ENCODE measurements at places on chromosomes 12 and 14.

DNA sequence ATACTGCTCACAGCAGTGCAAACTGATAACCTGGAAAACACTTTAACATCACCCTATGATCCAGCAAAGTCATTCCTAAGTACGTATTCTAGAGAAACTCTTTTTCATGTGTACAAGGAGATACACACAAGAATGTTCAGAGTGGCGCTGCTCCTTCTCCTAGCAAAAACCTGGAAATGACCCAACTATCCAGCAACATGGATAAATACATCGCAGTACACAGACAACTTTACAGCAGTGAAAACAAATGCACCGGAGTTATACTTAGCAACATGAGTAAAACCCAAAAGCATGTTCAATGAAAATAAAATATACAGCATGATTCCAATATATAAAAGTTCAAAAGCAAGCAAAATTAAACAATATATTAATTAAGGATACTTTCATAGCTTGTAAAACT is 18.7 kb downstream of the SART3 start:
- DNase-seq, result no peak

DNA sequence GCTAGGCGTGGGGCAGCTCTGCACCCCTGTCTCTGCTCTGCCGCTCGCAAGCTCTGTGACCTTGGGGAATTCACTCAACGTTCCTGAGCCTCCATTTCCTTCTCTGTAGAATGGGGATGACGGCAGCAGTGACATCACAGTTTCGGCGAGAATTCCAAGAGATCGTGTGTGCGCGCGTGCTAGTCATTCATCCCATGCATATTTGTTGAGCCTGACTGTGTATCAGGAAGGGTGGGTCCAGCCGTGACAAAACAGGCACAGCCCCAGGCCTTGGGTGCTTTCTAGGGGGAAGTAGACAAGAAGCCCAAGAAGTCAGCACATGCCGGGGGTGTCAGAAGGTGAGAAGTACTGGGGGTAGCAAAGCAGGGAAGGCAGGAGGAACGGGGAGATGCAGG is 145.6 kb upstream of the NCOR2 start:
- peak; percentile 64 for DNase-seq

GRCh38 chr12:28963554-28963953 is 185.5 kb upstream of the FAR2 start:
- DNase-seq, result no peak

DNA sequence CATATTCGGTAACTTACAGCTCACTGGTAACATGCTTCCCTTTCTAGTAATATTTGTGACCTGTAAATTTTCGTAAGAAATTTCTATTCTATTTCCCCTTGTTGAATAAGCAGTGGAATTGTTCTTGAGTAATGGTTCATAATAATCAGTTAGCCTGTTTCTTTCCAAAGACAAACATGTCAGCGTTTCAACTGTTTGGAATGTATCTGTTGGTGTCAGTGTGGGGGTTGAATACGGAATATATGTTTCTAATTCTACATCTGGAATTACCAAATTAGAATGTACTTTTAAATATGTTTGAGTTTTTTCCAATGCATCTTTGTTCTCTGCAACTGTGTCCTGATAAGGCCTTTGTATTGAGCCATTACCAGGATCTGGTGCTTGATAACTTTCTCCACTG is 2.0 kb downstream of the BBS10 start:
- no peak for DNase-seq

DNA sequence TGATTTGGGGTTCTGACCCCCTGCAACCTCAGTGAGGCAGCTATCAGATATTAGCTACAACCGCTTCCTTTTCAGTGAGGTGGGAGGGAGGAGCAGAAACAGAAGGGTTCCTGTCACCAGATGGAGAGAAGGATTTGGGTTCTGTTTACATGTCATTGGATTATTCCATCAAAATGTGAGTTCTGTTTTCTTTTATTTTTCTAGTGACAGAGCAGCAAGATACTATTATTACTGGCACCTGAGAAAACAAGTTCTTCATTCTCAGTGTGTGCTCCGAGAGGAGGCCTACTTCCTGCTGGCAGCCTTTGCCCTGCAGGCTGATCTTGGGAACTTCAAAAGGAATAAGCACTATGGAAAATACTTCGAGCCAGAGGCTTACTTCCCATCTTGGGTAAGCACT is 52.8 kb downstream of the FRMD6 start:
- no peak for DNase-seq

DNA sequence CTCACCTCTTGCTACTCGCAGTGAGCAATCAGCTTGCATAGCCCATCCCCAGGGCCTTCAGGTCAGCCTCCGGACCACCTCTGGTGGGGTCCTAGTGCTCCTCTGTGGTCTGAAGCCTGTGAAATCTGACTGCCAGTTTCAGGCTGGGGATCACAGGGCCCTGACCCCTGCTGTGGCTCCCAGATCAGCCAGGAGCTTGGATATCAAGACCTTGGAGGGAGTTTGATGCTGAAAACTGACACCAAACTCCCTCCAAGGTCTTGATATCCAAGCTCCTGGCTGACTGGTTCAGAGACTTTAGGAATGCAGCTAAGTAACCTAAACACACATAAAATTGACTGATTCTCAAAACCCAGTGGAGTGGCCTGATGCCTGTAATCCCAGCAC is 19.8 kb upstream of the DHRS4 start:
- no peak for DNase-seq

DNA sequence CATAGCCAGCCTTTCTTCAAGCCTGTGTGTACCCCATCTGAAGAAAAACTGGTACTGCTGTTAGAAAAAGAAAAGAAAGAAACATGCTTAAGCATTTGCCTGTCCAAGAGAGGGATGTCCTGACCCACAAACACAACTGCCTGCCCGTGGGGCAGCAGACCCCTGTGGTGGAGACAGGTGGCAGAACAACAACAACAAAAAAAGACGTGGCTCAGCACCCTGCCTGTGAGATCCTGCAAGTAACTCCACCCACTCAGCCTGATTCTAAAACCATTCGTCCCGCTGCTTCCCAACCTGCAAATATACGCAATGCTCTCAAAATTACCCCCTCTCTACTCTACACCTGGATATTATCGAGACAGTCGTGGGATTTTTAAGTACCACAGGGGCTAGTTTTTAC is 64.9 kb upstream of the ZDHHC17 start:
- DNase-seq, result no peak

GRCh38 chr12:44835641-44836379 is 40.3 kb downstream of the NELL2 start:
- no peak for DNase-seq

DNA sequence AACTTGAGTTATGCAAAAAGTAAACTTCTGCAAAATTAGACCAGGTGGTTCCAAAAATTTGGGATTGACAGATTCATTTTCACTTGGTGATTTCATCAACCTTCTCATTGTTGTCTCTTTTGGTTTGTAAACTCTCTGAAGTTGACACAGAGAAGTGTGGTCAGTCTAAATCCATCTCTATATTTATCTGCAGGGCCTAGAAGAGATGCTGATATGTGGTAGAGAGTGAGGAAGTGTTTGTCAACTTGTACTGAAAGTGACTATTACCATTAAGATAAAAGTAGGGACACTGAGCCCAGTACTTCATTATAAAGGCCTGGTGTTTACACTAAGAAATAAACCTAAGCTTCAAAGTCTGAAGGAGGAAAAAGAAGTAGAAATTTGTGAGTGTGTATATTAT is 73.7 kb downstream of the RMST start:
- no peak for DNase-seq

DNA sequence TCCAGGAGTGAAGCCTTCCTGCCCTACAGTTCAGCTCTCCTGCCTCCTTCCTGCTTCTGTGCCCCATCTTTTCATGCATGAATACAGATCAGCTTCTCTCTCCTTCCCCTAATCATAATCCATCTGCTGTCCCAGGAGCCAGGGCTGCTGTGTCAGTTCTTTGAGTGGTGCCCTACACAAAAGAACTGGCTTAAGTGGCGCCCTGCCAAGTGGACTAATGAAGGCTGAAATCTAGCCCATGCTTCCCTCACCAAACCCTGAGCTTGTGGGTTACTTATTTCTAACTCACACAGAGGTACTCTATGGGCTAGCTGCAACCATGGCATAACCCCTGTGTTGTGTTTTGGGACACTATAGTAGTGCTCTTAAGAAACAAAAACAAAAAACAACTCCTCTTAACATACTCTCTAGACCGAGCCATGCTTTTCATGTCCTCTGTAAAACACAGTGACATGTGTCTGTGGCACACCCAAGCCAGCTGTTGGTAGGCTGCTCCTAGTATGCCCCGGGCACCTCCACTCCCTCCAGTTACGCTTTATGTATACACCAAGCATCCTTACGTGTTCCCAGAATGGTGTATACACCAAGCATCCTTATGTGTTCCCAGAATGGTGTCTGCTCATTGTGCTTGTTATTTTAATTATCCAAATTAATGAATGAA is 19.3 kb upstream of the ETV6 start:
- no peak for DNase-seq

- no peak for DNase-seq
Observed at GRCh38 chr12:104455578-104456416, 951 bp upstream of the CHST11 start.

- no peak for DNase-seq
Observed at GRCh38 chr14:100132161-100132902, 27.1 kb downstream of the DEGS2 start.

DNA sequence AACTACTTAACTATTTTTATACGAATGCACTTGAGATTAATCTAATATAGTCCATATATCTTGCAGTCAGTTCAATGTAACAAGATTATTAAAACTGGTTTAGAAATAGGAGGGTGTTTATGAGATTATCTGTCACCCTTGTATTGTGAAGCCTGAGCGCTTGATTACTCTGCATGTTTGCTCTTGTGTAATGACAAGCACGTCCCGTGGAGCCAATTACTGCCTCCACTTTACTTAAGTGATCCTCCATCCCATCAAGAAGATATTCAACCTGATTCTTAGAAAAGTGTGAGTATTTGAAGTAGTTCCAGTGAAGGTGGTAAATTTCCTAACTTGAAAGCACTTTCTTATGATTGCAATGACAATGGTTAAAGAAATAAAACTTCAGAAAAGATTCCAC is 415.2 kb upstream of the GARIN6 start:
- no peak for DNase-seq

GRCh38 chr14:55245657-55246268 is 25.5 kb upstream of the FBXO34 start:
- no peak for DNase-seq

DNA sequence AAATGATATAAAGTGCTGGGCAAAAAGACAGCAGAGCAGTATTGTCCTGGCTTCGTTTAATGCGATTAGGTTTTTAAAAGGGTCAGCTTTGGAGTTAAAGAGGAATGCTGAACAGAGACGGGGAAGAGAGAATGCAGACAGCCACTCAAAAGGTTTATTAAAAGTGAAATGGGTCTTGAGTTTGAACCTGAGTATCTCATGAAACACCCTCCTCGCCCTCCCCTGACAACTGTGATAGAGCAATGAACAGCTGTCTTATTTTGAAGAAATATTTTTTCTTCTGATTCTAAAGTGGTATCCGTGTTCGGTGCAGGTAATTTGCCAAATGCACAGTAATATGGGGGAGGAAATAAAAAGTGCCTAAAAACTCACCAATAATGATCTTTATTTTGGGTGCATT is 73.6 kb downstream of the RBM19 start:
- no peak for DNase-seq

DNA sequence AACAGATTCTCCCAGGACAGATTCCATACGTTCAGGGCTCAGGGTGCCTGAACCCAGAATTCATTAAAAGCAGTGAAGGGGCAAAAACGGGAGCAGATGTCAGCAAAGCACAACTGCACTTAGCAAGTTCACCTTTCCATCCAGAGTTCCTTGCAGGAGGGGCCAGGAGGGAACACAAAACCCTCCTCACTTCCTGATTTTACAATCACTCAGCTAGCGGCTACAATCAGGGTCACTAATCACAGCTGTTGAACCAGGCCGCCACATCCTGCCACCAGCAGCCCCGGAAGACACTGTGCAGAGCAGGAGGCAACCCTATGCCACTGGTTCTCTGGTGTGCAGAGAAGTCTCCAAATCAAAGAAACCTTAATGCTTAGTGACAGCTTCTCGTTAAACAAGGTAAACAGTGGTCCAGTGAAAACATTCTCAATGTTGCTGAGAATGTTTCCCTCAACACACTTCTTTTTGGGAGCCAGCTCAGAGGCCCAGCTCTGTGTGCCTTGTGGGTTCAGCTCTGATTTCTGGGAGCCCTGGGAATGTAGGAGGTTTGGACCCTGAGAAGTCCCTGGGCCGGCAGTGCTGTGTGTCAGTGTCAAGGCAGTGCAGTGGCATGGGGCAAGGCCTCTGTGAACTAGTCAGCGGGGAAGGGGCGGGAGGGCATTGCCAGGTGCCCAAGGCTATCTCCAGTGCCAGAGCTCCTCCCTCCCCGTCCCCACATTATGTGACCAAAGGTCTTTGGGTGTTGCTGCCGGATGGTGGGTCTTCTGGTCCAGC is 54.5 kb downstream of the VCPKMT start:
- DNase-seq, result no peak

GRCh38 chr12:43147878-43148277 is 404.1 kb downstream of the ADAMTS20 start:
- DNase-seq, result no peak

DNA sequence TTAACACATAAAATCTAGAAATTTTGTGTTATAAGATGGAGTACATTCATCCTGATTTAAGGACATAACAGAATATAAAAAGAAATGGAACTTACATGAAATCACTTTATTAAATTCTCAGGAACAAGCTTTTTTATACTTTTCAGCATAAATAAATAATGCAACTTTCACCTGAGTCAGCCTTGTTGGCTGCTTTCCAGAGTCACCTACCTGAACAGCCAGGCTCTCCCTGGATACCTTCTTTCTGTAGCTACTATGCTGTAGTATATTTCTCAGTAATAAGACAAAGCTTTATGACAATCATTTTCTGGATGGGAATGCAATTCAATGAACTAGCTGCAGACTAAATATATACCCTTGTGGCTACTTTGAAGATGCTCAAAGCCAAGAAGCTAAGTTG is 111.9 kb downstream of the NTS start:
- no peak for DNase-seq

DNA sequence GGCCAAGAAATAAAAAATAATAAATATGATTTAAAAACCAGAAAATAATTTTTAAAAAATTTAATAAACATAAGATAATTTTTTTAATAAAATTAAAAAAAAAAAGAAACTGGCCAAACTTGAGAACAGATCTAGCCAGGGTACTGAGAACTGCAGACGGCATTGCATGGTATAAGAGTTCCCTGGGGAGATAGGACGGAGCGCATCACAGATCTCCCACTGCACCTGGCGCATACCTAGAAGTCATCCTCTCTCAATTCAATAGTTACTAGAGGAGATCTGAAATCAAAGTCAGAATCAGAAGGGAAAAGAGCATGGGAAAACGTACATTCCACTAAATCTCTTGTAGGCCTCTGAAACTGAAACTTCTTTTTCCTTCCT is 58.9 kb upstream of the BCL2L14 start:
- no peak for DNase-seq

- DNase-seq, result peak; percentile 99
Observed at GRCh38 chr12:55973599-55974307, at the start of gene RAB5B. Gene RAB5B, plus strand, starts transcription at chr12:55974078. Its CDS starts 12,883 bp downstream, at chr12:55986961.

- no peak for DNase-seq
Observed at GRCh38 chr12:6539314-6539682, 5.0 kb downstream of the GAPDH start.

DNA sequence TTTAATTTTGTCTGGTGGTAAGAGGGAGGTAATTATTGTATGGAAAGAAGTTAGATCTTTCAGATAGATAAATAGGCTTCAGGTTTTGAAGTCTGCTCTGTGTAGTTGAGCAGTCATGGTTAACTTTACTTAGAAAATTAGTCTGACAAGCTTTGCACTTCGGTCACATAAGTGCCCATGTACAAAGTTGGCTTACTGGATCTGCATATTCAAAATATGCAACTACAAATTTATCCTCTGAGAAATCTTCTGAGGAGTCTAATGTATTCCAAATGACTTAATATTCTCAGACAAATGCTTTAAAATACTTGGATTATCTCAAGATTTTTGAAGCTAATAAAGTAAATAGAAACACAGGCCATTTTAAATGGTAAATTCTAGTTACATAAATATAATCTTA is 61.2 kb downstream of the ETNK1 start:
- no peak for DNase-seq
